ENCODE measurements at places on chromosomes 11 and 22.

- DNase-seq = no peak
Measured at GRCh38 chr11:124859171-124859570, 6.1 kb upstream of the ROBO3 start.

- DNase-seq = no peak
Measured at GRCh38 chr11:44661311-44661717, 65.4 kb upstream of the TSPAN18 start.

GRCh38 chr11:20015101-20015500, 145.2 kb downstream of the DBX1 start:
- no peak for DNase-seq

- DNase-seq = no peak
Measured at GRCh38 chr22:28917747-28918549, 34.6 kb downstream of the ZNRF3 start.

DNA sequence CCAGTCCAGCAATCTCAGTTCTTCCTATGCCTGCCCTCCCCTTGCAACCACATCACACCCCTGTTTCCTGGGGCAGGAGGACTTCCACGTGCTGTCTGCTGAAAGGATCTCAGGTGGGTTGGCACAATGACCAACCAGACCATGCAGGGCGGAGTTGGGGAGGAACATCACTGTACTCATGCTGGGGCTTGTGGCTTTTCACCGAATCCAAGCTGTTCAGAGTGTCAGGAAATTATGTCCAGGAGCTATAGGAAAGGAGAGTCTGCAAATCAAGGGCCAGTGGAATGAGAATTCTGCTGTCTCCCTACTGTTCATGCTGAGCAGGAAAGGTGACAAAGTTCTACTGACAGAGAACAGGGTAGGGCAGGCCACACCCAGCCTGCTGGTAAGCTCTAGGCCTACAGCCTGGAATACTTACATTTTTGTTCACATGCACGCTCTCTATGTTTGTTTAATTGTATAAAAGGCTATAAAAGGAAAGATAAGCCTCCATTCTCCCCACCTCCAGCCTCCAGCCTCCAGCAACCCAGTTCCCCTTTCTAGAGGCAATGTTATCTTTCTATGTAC, 1.7 kb upstream of the PLAAT2 start:
- no peak for DNase-seq

GRCh38 chr22:25147642-25147928, 52.1 kb upstream of the CRYBB3 start:
- no peak for DNase-seq

GRCh38 chr11:126354631-126355323, 709 bp upstream of the ST3GAL4 start:
- DNase-seq = no peak

DNA sequence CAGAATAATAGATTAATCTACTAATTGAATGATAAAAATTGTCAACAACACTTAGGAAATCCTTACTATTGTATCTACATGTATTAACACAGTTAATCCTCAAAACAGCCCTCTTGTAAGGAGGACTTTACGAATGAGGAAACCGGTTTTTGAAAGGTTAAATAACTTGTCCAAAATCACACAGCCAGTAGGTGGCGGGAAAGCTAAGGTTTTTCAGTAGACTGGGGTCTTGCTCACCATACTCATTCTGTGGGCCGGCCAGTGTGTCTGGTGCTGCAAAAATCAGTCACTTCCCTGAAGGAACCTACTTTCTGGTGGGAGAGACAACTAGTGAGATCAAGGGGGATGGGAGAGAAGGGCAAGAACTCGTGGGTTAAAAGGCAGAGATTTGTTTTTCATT, 3.8 kb downstream of the DCPS start:
- DNase-seq = peak; percentile 46

DNA sequence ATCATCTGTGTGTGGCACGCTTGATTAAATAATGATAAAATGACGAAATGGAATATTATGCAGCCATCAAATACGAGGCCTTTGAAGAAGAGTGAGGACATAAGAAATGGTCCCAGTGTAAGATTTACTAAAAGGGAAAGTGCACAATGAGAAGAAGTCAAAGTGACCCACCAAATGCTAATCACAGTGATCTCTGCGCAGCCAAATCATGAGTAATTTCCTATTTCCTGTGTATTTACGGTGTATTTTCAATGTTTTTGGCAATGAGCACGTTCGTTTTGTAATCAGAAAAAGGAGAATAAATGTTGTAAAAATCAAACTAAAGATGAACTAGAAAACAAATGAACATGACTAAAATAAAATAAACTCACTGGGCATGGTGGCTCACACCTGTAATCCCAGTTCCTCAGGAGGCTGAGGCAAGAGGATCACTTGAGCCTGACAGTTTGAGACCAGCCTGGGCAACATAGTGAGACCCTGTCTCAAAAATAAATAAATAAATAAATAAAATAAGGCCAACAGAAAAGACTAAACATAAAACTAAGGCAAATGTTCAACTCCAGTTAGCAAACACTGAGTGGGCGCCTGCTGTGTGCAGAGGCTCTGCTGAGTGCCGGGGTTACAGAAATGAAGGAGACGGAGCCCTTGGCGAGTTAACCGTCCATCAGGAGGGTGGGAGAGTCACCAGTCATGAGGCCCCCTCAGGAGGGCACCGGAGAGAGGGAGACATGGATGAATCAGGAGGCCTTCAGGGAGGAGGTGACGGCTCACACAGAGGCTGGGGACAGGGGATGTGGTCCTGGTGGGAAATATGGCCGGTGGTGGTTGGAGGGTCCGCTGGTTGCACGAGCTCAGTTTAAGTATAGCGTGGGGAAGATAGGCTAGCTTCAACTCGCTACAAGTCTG, 26.0 kb upstream of the CBX7 start:
- DNase-seq = peak; percentile 59

GRCh38 chr11:121482231-121483129, 29.7 kb upstream of the SORL1-AS1 start:
- no peak for DNase-seq

GRCh38 chr11:3014057-3014938, 22.2 kb upstream of the NAP1L4 start:
- no peak for DNase-seq

DNA sequence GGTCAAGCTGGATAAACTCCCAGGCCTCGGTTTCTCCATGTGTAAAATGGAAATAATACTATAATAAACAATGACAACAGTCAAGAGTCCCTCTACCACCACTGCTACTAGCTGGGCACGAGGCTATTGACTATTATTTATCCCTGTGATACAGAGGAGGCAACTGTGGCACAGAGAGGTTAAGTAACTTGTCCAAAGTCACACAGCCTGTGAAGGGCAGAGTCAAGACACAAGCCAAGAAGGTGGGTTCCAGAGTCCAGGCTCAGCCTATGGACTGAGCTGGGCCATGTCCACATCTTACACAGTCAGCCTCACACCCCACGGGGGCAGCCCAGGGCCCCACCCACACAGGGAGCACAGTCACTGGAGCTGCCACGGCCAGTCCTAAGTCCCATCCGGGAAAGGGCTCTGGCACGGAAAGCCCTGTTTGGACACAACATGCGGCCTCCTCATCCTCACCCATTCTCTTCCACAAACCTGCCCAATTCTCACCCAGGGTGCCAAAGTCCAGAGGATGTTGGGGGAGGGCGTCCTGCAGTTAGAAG, 384.0 kb downstream of the SHANK2 start:
- DNase-seq = no peak

DNA sequence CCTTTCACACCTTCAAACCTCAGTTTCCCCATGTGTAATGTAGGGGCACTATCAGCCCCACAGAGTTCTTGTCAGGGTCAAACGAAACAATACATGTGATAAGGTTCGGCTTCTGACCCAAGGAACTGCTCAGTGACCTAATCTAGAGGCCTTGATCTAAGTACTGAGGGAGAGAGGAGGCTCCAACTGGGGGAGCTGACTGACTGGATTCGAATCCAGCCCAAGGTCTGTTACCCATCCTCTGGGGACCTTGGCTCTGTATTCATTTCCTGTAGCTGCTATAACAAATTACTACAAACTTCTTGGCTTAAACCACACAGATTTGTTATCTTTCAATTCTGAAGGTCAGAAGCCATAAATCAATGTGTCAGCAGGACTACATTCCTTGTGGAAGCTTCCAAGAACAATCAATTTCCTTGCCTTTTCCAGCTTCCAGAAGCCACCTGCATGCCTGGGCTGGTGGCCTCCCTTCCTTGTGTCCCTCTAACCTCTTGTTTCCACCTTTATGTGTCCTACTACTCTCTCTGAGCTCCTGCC, 10.7 kb upstream of the ANAPC15 start:
- DNase-seq = peak; percentile 33

GRCh38 chr11:36703055-36703404, 105.0 kb upstream of the RAG2 start:
- no peak for DNase-seq

- peak; percentile 20 for DNase-seq
Measured at GRCh38 chr11:66465373-66466224, 1.1 kb upstream of the PELI3 start.

DNA sequence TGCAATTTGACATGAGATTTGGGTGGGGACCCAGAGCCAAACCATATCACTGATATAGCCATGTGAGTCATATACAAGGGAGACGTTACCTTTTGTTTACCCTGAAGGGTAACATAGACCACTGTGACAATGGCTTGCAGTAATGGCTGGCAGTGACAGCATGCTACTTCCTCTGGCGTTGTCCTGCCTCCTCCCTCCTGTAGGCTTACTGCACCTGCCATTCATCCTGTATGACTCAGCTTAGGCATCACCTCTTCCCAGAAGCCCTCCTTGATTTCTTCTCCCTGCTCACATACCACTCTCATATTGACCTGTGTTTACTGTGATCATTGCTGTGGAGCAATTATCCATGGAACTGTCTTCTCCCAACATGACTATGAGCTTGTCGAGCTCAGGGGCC, 12.0 kb upstream of the PVALB start:
- no peak for DNase-seq

DNA sequence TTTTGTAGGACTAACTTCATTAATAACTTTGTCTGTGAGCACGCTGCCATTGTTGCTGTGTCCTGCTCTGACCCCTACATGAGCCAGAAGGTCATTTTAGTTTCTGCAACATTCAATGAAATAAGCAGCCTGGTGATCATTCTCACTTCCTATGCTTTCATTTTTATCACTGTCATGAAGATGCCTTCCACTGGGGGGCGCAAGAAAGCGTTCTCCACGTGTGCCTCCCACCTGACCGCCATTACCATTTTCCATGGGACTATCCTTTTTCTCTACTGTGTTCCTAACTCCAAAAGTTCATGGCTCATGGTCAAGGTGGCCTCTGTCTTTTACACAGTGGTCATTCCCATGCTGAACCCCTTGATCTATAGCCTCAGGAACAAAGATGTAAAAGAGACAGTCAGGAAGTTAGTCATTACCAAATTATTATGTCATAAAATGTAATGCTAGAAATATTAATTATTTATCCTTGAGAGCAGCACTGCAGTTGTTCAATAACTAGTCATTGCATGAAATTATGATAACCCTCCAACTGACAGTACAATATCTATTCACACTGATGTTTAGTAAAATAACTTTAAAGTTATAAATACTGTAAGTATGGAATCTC, 46.4 kb upstream of the OR5D13 start:
- no peak for DNase-seq

DNA sequence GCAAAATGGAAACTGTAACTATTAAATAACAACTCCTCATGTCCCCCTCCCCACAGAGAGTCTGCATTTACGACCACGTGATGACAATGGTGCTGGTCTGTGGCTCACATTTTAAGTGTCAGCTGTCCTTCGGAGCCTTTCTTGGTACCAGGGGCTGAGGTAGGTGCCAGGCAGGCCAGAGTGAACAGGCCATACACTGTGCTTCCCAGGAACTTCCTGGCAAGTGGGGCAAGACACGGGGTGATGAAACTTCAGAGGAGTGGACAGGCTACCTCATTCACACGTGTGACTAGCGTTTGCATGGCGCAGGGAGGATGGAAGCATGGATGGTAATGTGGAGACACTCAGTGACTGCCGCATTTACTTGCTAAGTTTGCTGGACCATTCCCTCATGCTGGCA, 10.4 kb upstream of the YPEL1 start:
- DNase-seq = no peak

DNA sequence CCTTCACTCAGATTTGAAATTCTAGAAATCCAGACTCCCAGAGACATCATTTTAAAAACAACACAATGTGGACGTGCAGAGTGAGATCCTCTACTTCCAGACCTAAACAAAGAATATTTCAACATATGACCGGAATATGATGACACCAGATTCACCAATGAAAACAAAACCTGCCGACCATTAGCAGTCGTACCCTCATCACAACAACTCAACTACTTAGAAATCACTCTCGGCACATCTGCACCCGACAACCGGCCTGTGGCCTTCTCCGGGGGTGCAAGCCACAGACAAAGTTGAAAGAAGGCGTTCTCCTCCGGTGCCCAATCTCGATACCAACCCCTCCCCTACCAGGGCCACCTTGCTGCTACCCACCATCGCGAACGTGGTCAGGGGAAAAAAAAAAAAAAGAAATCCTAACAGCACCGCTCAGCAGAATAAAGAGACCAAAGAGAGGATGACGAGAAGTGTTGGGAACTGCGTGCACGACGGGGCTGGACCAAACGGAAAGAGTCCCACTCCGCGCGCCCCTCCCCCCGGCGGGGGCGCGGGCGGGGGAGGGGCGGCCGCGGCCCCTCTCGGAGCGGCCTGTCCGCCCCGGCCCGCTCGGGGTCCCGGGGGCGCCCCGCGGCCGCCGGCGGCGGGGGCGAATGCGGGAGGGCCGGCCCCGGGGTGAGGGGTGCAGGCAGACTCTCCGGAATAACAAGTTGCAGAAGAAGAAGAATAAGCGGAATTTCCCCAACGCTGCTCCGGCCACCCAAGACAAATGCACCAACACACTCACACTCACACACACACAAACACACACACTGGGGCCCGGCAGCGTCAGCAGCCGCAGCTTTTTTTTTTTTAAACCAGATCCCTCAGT, 1.7 kb downstream of the PHF21A start:
- DNase-seq = peak; percentile 73

DNA sequence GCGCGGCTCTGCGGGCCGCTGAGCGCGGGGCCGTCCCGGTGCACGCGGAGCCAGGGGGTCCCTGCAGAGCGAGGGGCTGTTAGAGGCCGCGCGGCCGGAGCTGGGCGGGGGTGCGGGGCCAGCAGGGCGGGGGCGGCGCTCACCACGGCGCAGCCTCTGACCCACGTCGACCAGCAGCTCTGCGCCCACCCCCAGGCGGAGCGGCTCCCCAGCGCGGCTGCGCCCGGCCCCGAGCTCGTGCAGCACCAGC, 385 bp upstream of the SCO2 start:
- no peak for DNase-seq

DNA sequence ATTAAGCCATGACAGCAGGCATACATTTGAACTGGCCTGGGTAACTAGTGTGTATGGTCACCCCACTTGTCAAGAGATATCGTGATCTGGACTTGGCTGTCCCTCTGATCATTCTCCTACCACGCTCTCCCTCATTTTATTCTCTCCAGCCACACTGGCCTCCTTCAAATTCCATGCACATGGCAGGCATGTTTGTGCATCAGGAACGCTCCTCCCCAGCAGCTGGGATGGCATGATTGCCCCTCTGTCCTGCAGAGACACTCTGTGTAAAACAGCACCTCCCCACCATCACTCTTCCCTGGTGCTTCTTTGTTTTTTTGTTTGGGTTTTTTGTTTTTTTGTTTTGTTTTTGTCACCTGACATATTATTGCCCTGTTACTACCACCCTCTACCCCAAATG, 31.5 kb upstream of the SCGB1A1 start:
- no peak for DNase-seq

GRCh38 chr11:21897752-21898151, 295.1 kb upstream of the ANO5 start:
- DNase-seq = no peak

GRCh38 chr11:17102462-17102861, 25.0 kb upstream of the RPS13 start:
- DNase-seq = no peak
